ENCODE measurements at places on chromosomes 6 and 20. TPM values are rescaled to one million over a fixed set of nuclear protein-coding genes. Genes with fewer than 3 reads are reported as not detected.

The ACSS1 gene
- 55.8 TPM for total RNA-seq

The ACOT13 gene
- total RNA-seq: 20.6 TPM

The CALHM4 gene
- not detected for total RNA-seq

The CFAP61 gene
- total RNA-seq: not detected

The GMPR gene
- 11.0 TPM for total RNA-seq

The JPH2 gene
- total RNA-seq: 0.37 TPM

The DSN1 gene
- total RNA-seq: 32.4 TPM

The E2F1 gene
- total RNA-seq: 68.4 TPM

The FOXF2 gene
- not detected for total RNA-seq

The SAPCD1 gene
- total RNA-seq: 18.1 TPM

The TREM2 gene
- total RNA-seq: 1.9 TPM

The HAO1 gene
- not detected for total RNA-seq

The SAYSD1 gene
- total RNA-seq: 13.4 TPM

The OCSTAMP gene
- total RNA-seq: not detected

The DEFB118 gene
- total RNA-seq: not detected

The ASIP gene
- total RNA-seq: not detected

The MBOAT1 gene
- total RNA-seq: 14.8 TPM

The MLN gene
- not detected for total RNA-seq

The OR2H2 gene
- not detected for total RNA-seq

The BCAS4 gene
- total RNA-seq: 35.2 TPM
